ENCODE measurements at places on chromosomes 3 and 15.

DNA sequence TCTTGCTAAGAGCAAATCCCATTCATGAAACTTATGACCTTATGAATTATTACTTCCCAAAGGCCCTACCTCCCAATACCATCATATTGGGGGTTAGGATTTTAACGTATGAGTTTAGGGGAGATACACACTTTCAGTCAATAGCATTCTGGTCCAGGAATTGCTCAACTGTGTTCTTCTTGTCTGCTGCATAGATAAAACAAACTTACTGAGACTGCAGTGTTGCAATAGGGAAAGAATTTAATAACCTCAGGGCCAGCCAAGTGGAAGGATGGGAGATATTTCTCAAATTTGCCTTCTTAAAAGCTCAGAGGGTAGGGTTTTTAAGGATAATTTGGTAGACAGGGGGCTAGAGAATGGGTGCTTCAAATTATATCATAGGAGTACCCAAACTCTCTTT lies 625.8 kb downstream of the OTOL1 start:
- no peak for DNase-seq

GRCh38 chr3:29310865-29311264 lies 30.0 kb downstream of the RBMS3 start:
- DNase-seq: no peak

DNA sequence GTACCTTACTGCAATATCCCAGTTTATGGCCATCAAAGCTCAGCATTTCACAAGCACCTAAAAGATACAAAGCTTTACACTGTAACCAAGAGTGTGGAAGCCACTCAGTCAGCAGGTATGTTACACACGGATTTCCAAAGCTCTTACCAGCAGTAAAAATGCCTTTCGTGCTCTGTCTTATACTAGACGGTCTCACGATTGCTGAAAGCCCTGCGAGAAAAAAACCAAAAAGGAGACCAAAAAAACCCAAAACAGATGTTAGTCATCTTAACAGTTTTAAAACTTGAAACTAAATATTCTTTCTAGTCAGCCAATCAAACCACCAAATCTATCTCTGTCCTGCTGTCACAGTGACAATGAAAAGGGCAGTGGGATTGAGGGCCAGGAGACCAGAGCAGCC lies 39.0 kb downstream of the TAMM41 start:
- DNase-seq: no peak

DNA sequence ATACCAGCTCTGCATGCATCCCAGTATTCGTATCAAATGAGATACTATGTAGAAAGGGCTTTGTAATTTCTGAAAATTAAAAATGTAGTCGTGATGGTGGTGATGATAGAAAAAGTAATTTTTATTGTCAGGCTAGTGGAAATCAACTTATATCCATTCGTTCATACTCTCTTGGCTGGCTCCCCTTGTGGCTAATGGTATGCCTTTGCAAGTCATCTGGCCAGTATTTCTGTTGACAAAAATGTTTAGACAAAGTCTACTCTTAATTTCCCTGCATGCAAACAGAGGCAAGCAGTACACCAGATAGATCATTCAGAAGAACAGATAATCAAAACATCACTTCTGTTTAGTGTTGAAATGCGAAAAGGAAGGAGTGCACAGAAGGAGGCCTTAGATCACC lies 49.6 kb upstream of the DUT start:
- no peak for DNase-seq
